ENCODE measurements at places on chromosomes 5 and 9.

GRCh38 chr5:132483661-132484390 is 6.7 kb downstream of the IRF1 start:
- no peak for DNase-seq

GRCh38 chr9:135857843-135858242 is 49.5 kb downstream of the CAMSAP1 start:
- no peak for DNase-seq

DNA sequence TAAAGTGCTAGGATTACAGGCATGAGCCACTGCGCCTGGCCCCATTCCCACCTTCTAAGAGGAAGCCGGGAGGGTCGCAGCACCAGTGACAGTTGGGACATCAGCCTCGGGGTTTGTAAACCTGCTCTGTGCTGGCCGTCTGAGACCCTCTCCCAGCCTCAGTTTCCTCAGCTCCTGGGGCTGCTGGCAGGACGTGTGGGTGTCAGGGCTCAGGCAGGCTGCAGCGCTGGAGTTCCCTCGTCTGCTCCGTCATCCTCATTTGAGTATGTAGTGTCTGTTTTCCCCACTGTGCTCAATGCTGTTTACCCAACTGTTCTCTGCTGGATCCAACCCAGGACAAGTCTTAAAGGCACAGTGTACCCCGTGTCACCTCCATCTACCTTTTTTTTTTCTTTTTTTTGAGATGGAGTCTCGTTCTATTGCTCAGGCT is 2.0 kb upstream of the NINJ1 start:
- no peak for DNase-seq

- no peak for DNase-seq
Measured at GRCh38 chr5:122942164-122942914, 94.2 kb downstream of the PPIC start.

GRCh38 chr9:21605489-21605931 is 123.4 kb upstream of the IFNE start:
- no peak for DNase-seq

GRCh38 chr9:129632460-129632859 is 6.5 kb downstream of the NTMT1 start:
- no peak for DNase-seq
